Forelimb muscle (tissue), 1 donor: ENCODE measurements at places on chromosomes 12 and 14.

DNA sequence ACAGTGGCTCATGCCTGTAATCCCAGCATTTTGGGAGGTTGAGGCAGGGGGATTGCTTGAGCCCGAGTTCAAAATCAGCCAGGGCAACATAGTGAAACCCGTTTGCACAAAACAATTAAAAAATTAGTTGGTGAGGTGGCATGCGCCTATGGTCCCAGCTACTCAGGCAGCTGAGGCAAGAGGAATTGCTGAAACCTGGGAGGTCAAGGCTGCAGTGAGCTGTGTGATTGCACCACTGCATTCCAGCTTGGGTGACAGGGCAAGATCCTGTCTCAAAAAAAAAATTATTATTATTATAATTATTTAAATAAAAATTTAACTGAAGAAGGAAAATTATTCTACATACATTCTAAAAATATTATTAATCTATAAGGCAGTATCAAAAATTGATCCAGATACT is 164.1 kb downstream of the ITPR2 start:
- no peak for DNase-seq

GRCh38 chr14:72961579-72962335 is 35.5 kb downstream of the DCAF4 start:
- DNase-seq, result no peak

GRCh38 chr12:78470354-78471195 is 394.0 kb upstream of the SYT1 start:
- DNase-seq, result no peak

GRCh38 chr12:111761099-111761498 is 5.6 kb upstream of the ALDH2 start:
- DNase-seq, result no peak

DNA sequence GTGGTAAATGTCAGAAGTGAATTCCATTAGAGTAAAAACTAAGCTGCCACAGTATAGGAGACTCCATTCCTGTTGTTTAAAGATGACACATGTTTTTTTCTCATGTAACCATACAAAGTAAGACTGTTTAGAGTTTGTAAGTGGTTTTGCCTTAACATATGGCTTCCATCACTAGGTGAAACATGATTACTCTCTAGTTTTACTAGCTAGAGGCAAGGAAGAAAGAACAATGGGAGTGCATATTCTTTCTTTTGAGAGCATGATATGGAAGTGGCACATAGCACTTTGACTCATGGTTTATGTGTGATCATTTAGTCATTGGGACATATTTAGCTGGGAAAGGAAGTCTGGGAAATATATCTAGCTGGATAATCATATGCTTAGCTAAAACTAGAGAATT is 7.7 kb downstream of the ATF7IP start:
- DNase-seq, result no peak

DNA sequence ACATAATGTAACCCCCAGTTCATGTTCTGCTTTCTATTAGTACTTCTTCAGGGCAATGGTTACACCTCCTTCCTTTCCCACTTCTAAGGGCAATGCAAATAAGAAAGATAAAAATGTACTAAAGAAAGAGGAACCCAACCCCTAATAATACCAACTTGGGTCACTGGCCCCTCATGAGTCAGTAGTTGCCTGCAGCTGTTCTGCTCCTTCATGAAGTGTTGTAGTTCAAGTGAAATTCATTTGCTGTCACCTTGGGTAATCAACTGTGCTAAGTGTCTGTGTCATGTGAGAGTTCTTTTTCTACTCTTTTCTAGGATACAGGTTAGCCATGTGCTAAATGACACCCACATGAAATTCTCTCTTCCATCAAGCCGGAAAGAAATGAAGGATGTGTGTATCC is 91.8 kb downstream of the PLXNC1 start:
- DNase-seq, result no peak

DNA sequence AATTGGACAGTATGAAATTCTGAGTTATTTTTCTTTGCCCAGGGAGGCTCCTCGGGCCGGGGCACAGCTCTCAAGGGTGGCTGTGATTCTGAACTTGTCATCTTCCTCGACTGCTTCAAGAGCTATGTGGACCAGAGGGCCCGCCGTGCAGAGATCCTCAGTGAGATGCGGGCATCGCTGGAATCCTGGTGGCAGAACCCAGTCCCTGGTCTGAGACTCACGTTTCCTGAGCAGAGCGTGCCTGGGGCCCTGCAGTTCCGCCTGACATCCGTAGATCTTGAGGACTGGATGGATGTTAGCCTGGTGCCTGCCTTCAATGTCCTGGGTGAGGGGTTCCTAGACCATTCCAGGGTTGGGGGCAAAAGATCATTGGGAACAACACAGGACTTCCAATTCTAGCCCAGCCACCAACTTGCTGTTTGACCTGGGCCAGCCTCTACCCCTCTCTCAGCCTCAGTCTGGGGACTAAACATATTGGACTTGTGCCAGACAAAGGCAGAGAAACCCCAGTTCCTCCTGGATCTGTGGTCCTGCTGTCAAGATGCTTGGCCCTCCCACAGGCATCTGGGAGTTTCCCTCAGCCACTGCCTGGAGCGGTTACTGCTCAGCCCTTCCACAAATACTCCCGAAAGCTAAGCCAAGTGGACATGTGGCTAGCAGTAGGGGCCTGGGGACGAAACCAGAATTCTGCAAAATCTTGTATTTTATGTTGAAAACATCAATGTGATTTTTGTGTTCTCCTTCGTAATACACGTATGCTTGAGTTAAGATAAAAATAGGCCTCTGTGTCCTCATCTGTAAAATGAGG is 3.5 kb downstream of the OAS3 start:
- DNase-seq, result no peak

DNA sequence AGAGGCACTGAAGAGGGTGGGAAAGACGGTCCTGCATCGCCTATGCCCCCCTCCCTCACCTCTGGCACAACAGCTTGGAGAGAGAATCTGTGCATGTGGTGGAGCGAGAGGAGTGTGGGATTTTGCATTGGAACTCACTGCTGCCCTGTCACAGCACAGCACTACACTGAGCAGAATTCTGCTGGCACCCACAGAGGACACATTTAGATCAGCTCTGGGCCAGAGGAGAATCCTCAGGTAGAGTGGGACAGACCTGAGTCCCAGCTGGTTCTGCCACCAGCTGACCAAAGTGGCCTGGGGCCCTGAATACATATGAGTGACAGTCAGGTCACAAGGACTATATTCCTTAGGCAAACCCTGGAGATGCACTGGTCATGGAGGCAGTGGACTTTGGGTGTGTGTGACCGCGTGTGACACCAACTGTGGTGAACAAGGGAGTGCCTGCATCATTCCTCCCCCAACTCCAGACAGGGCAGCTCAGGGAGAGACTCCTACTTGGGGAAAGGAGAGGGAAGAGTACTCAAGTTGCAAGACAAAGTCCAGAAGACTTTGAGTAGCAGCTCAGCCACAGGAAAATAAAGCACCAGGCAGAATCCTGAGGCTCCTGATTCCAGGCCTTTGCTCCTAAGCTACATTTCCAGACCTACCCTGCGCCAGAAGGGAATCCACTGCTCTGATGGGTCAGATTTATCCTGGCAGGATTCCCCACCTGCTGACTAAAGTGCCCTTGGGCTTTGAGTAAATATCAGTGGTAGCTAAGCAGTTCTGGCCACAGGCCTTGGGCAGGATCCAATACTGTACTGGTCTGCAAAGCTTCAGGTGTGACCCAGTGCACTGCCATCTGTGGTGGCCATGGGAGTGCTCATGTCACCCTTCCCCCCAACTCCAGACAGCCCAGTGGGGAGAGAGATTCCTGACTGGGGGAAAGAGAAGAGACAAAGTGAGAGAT is 10.6 kb upstream of the ACOT1 start:
- DNase-seq, result no peak

DNA sequence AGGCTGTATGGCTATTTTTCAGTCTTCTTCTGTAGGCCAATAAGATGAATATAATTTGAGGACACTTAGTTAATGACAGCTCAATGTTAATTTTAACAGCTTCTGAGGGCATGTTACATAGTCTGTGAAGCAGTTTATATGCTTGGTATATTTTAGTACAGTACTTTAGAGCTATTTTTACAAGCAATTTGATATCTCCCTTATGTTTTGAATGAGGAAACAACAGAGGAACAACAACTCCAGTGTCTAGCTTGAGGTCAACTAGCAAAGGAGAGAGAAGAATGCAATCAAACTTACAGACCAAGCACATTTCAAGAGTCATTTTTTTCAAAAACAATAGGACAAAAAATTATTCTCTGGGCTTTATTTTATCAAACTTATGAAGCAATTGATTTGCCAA is 469.1 kb upstream of the DCN start:
- no peak for DNase-seq

- no peak for DNase-seq
Measured at GRCh38 chr12:44874981-44875416, 1.1 kb downstream of the NELL2 start.

DNA sequence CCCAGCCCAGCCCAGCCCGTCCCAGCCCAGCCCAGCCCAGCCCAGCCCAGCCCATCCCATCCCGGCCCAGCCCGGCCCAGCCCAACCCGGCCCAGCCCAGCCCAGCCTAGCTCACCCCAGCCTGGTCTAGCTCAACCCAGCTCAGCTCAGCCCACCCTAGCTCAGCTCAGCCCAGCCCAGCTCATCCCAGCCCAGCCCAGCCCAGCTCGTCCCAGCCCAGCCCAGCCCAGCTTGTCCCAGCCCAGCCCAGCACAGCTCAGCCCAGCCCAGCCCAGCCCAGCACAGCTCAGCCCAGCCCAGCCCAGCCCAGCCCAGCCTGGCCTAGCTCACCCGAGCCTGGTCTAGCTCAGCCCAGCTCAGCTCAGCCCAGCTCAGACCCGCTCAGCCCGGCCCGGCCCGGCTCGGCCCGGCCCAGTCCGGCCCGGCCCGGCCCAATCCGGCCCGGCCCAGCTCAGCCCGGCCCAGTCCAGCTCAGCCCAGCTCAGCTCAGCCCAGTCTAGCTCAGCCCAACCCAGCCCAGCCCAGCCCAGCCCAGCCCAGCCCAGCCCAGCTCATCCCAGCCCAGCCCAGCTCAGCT is 184.7 kb downstream of the TMEM121 start:
- no peak for DNase-seq

- DNase-seq, result no peak
Measured at GRCh38 chr14:100528962-100529560, 58.2 kb downstream of the BEGAIN start.

GRCh38 chr12:95759718-95760117 is 30.8 kb downstream of the NTN4 start:
- no peak for DNase-seq

DNA sequence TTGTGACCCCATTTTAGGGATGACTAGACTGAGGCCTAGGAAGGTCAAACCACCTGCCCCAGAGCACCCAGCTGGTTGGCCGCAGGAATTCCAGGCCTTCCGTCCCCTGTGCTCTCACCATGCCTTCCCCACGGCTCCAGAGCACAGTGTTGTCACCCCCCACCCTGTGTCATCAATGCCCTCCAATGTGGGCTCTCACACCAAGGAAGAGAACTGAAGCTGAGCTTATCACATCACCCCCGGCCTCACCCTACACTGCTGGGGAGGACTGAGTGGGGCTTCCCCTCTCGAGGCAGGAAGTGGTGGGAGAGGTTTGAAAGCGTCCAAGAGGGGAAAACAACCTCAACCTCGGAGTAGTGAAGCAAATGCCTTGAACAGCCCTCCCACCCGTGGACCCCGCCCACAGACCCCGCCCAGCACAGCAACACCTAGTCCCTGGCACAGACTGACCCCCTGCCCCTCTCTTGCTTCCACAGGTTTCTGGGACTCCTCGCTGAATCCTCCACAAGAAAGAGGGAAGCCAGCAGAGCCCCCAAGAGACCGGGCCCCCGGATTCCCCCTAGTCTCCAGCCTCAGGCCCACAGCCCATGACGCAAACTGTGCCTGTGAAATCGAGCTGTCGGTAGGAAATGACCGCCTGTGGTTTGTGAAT is 97.2 kb downstream of the LGMN start:
- DNase-seq, result no peak

DNA sequence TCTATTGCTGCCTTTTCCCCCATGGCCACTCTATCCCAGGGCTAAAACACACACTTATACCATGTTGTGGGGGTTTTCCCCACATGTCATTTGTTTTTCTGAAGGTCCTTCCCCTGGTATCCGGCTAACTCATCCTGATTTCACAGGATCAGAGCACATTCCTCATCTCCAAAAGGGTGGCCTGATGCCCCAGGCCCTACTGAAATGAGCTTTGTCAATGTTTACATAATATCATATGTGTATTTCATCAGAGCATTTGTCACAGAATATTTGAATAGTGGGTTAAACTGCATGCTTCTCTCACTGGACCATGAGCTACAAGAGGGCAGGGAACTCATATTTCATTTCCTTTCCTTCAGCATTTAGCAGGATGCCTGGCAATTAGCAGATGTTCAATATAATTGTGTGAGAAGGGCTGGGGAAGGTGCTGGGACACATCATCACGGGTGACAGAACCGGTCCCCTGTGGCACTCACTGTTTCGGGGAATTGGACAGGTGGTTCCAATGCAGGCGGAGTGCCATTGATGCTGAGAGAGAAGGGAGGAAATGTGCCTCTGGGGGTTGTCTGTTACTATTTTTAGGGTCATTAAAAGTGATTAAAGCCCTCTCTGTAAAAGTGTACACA is 26.8 kb downstream of the EMP1 start:
- no peak for DNase-seq

DNA sequence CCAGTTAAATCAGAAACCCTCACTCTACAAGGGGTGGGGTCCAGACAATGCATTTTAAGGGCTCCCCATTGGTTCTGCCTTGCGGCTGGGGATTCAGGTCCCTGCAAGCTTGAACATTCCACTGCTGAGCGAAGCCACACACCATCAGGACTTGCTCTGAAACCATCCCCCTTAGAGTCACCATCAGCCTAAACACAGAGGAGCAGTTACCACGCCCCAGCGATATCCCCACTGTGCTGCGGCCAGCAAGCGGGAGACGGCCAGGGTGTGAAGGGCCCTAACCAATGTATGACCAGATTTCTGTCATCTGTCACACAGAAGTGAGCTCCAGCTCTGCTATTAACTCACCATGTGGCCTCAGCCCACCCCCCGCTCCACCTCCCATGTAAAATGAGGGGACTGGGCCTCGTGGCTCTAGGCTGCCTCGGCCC is 29.7 kb downstream of the CCDC88C start:
- no peak for DNase-seq

DNA sequence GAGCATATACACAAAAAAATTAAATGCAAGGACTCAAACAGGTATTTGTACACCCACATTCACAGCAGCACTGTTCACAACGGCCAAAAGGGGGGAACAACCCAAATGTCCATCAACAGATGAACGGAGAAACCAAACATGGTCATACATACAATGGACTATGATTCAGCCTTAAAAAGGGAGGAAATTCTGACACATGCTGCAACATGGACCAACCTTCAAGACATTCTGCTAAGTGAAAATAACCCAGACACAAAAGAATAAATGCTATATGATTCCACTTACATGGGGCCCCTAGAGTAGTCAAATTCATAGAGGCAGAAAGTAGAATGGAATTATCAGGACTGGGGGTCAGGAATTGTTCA is 29.5 kb downstream of the ACTN1 start:
- no peak for DNase-seq

GRCh38 chr14:24231263-24232120 is 675 bp downstream of the NEDD8 start:
- no peak for DNase-seq

DNA sequence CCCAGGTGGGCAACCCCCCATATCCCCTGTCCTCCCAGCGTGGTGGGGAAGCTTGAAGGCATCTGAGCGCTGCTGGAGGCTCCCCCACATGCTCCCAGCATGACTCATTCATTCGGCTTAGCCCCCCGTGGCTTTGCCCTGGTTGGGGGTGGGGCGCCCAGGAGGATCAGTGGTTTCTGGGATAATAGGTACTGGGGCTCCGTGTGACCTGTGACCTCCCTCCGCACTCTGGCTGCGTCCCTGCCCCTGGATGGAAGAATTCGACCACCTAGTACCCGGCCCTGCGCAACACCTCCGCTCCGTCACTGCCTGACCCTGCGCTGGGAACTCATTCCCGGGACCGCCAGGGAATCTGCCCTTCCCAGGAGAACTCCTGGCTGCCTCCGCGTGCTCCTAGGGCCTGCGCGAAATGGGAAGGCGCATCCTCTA is 120.1 kb downstream of the AACS start:
- DNase-seq, result no peak
